ENCODE measurements at places on chromosomes 12 and 14. TPM values are rescaled to one million over a fixed set of nuclear protein-coding genes. Genes with fewer than 3 reads are reported as not detected.

Gene FOXG1
- total RNA-seq = not detected

Gene MYF6
- total RNA-seq = 1.1 TPM

Gene TMEM179
- 20.5 TPM for total RNA-seq

Gene GZMH
- total RNA-seq = 0.28 TPM

All from spinal cord (tissue), 10 donors.